ENCODE measurements at places on chromosomes 5 and 9. TPM values are rescaled to one million over a fixed set of nuclear protein-coding genes. Genes with fewer than 3 reads are reported as not detected.
A peak's percentile ranks its signal among the peaks of the same experiment; 100 is the strongest.

DNA sequence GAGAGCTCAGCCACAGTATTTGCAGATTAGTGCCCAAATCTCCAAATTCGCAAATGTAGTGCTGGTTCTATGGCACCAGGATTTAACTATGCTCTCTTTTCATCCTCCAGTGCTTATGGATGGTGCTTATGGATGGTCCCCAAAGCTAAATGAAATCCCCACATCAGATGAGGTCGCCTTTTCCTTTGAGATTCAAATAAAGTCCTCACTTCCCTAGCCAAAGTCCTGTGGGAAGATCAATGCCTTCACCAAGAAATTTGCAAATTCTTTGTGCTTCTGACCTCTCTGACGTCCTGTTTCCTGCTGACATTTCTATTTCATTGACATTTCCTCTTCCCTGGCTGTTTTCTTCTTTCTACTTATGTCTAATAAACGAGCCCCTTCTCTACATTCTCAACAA, 1077.0 kb upstream of the C9orf72 start:
- no peak for DNase-seq

DNA sequence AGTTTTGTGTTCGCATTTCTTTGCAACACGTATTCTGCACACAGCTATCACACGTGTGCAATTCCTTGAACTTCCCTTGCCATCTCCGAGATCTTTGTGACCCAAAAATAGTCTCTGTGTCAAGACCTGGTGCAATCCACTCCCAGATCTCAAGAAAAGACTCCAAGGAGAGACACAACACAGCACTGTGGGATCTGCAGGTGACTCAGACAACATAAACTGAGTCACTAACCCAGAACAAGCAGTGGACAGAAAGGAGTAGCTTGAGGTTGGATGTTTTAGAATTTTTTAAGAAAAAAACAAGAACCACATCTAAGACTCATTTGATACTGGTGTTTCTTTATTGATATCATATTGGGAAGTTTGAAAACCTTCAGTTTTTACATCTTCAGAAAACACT, 396.9 kb downstream of the AGTPBP1 start:
- DNase-seq: no peak

DNA sequence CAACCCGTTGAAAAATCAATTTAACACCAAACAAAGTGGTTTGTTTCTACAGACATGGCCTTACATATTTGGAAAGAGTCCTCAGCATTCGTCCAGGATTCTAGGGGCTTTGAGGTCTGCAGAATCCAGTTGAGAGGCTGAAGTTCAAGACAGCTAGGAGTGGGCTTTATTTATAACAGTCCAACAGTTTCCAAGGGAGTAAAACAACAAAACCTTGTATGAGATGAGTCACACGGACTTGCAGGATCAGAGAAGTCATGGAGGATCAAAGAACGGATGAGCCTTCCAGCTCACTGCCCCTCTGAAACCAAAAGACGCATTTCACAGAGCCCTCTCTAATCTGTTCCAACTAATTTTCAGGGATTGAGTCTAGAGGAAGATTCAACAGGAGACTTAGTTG, 11.1 kb upstream of the ESM1 start:
- no peak for DNase-seq

DNA sequence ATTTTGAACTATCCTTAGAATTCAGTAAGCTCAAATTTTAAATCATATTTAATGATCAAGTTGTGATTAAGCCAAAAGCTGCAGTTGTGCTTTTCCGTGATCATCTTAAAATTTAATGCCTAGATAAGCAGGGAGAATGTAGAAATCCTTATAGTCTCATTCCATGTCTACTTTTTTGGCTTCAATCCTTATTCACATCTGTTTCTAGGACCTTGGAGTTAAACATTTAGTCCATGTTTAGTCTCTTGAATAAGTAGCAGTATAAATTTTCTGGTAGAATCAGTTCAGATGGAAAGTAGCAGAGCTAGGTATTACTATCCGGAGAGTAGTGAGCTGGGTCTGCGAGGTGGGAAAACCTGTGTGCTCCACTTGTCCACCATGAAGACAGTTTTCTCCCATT, 59.3 kb upstream of the RIOK2 start:
- DNase-seq: no peak

DNA sequence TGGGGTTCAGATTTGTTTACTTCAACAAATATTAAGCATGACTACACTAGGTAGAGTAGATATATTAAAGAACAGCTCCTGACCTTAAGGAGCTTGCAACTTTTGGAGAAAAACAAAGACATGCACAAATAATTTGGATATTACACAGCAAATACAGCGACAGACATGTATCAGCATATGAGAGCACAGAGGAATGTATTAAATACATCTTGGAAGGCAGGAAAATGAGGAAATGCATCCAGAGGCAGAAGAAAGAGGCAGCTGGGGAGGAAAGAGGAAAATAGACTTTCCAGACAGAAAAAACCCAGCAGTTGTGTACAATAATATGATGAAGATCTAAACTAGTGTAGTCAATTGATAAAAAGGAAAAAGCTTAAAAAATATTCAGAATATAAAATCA, 392.2 kb downstream of the PDE4D start:
- no peak for DNase-seq

DNA sequence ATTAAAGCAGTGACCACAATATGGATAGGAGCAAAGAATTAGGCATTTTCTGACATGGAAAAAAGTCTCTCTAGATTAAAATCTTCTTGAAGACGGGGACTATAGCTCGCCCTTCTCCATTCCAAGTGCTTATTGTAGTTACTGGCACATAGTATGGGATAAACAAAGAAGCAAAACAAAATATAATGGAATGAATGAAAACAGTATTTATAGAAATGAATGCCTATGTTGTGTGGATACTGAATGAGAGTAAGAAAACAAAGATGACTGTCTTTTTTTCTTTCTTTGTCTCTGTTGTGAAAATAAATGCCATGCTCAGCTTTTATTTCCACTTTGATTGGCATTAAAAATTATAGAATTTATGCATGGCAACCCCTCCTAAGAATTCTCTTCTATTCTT, 1414.3 kb upstream of the ACO1 start:
- DNase-seq: no peak

DNA sequence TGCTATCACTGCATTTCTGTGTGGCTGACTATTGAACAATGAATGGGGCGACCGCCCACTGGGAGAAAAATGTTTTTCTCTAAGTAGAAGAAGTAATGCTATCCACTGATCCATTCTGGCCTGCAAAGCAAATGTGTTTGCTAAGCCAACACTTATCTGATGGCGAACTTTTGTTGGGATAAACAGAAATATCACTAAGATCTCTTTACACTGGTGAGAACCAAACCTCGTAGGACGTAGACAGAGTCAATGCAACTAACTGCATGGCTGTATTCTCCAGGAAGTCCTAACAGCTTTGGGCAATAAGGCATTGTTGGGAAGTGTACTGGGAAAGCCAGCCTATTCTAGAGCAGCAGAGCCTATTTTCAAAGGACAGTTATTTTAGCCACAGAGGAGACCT, 77.7 kb downstream of the ANKH start:
- no peak for DNase-seq

- DNase-seq: no peak
These were observed 275.7 kb upstream of the DAB2 start for GRCh38 chr5:39700523-39700922.

DNA sequence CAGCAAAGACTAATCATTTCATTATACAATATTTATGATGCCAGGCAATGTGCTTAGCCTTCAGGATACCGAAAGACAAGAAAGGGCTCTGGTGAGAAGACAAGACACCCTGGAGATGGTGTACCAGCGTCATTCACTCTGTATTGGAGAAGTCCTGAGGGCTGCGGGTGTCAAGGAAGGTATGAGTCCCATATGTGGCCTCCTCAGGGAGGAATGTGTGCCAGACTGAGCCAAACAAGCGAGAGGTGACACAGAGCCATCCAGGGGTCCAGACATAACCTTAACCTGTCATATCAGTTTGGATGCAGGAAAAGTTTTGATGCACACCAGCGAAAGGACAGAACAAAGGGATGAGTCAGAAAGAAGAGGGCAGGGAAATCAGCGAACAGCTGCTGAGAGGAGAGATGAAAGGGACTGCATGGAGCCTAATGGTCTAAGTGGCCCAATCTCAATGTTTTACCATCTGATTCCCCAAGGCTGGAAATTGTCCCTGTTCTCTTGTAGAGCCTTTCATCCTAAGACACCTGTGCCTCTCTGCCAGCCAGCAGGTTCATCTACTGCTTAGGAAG, 38.9 kb downstream of the ADRA1B start:
- no peak for DNase-seq

DNA sequence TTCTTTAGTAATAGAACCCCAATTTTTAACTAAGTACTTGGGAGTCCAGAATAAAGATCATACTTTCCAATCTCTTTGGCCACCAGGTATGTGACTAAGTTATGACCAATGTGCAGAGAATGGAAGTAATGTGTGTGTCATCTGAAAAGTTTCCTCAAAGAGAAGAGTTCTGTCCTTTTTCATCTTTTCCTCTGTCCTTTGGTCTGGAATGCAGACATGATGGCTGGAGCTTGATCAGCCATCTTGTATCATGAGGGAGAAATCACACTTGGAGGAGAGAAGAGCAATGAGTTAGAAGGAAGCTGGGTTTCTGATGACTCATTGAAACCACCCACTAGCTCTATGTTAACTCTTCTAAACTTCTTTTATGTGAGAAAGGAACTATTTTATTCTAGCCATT, 5.5 kb upstream of the CPEB4 start:
- DNase-seq: no peak

Gene DCAF12
- polyA plus RNA-seq: 29.4 TPM

- peak; percentile 63 for DNase-seq
These were observed 377.6 kb downstream of the DNAH5 start for GRCh38 chr5:13566871-13567339.

GRCh38 chr9:74711341-74711740, 176.4 kb downstream of the TRPM6 start:
- no peak for DNase-seq

DNA sequence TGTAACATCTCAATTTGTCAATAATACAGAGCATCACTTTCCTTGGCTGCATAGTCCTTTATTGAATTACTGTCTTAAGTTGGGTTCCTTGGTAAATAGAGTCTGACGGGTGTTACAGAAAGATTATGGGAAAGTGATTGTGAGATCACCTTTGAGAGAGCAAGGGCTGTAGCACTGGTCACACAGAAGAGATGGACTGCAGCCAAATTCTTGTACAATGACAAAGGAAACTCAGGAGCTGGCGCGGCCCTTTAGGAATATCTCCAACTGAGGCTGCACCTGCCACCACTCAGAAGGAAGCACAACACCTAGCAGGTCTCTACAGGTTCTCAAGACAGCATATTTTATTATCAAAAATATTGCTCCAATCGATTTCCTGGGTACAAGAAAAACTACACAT, 350.0 kb upstream of the ISL1 start:
- DNase-seq: no peak

- DNase-seq: no peak
These were observed 2.9 kb downstream of the DPH7 start for GRCh38 chr9:137575716-137576411.

Gene CARD6
- 0.63 TPM for polyA plus RNA-seq

GRCh38 chr9:11595756-11596155, 983.0 kb upstream of the PTPRD start:
- DNase-seq: no peak

GRCh38 chr5:91397791-91398190, 14.7 kb upstream of the ARRDC3 start:
- no peak for DNase-seq

Gene BAAT
- not detected for polyA plus RNA-seq

DNA sequence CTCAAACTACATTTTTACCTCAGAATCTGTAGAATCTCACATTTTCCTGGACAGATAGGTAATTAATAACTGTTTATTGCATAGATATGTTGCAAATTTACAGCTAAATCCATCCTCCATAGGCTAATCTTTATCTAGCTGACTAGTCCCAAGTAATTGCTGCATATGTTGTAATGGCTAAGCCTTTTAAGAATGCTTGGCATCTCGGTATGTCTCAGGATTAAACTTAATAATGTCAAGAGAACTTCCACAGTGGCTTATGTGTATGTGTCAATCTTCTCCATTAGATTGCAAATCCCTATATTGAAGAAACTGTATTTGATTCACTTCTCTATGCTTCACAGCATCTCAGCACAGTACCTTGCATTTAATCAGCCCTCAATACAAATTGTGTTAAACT, 131.9 kb downstream of the PRDM9 start:
- no peak for DNase-seq

DNA sequence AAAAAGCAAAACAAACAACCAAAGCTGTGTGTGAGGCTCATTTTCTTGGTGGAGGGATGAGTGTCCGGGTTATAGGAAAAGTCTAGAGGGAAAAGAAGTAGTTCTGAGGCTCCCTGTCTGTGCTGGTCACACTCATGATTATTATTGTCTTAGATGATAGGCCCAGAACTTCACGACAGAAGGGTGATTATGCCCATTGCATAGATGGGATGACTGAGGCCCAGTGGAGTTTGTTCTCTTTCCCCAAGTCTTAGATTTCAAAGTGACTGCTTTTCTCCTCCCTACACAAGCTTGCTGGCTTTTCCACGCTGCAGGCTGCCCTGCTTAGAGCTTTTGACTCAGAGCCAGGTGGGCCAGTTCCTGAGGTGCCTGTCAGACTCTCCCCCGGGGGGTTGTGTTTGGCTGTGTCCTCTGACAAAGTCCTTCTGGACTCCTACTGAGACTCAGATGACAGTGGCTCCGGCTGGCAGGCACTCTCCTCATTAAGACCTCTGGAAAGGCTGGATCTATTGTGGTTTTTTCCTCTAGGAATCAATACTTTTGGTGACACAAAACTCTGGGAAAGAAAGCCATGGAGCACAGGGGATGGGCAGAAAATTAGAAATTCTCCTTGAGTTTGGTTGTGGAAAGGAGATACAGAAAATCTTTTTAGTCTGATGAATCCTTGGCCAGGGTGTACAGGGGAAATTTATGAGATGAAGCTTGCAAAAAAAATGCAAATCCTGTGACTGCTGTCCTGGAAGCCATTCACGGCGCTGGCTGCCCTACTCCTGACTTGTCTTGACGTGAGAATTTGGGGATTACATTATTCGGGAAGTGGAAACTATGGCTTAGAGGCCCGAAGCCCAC, 120.9 kb downstream of the NSG2 start:
- no peak for DNase-seq

GRCh38 chr9:34405719-34406118, 29.0 kb upstream of the MYORG start:
- DNase-seq: no peak

GRCh38 chr9:14627513-14627912, 65.7 kb downstream of the ZDHHC21 start:
- DNase-seq: no peak

GRCh38 chr9:29714860-29715259, 2141.6 kb upstream of the C9orf72 start:
- DNase-seq: no peak

- no peak for DNase-seq
These were observed 104.3 kb downstream of the ZNF608 start for GRCh38 chr5:124642151-124642550.

DNA sequence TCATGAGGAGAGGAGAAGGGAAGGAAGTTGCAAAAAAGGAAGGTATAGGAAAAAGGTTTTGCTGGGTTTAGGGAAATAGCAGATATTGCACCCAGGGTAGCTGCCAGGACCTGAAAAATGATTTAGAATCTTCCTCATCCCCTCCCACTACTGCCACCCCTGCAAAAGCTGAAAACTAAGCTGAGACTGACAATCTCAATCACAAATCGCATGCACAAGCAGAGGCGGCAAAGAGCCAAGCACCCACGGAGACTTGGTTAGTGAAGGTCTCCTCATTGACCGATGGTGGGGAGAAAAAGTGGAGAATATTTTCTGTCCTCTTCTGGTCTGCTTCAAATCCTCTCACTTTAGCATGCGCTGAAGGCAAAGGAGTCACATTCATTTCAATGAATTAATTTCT, 39.1 kb upstream of the PAM start:
- no peak for DNase-seq

Gene PBX3
- 31.7 TPM for polyA plus RNA-seq

All from BJ (cell line).